ENCODE measurements at places on chromosomes 5 and 9.

GRCh38 chr5:145902421-145902820 lies 29.6 kb upstream of the GRXCR2 start:
- no peak for DNase-seq

GRCh38 chr5:158007336-158007735 lies 148.4 kb upstream of the CLINT1 start:
- no peak for DNase-seq

DNA sequence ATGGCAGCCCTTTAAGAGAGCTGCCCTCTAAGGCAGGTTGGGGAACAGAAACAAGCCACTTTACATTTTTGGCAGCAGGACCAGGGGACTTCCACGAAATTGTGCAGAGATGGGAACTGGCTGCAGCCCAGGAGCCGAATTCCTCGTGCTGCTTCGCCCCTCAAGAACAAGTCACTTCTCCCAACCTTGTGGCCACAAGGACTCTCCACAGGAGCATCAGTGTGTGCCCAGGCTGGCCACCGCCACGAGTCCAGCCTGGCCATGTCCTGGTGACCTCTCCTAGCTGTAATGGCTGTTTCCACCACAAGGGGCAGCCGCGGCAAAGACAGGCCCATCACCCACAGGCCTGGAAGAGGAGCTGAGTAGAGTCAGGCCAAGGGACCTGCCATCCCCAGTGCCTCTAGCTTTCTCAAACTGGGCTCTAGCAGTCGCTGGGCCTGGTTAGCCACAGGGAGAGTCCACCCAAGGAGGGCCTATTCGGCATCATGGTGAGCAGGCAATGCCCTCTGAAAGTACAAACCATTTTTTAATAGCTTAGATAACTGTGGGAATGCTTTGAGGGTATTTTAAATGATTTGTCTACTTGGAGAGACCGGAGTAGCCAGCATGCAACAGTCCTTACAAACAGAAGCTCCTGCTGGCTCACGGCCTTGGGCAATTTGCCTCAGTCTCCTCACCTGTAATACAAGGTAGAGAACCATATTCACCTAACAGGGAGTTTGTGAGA lies 129.0 kb downstream of the COL23A1 start:
- DNase-seq, result no peak

DNA sequence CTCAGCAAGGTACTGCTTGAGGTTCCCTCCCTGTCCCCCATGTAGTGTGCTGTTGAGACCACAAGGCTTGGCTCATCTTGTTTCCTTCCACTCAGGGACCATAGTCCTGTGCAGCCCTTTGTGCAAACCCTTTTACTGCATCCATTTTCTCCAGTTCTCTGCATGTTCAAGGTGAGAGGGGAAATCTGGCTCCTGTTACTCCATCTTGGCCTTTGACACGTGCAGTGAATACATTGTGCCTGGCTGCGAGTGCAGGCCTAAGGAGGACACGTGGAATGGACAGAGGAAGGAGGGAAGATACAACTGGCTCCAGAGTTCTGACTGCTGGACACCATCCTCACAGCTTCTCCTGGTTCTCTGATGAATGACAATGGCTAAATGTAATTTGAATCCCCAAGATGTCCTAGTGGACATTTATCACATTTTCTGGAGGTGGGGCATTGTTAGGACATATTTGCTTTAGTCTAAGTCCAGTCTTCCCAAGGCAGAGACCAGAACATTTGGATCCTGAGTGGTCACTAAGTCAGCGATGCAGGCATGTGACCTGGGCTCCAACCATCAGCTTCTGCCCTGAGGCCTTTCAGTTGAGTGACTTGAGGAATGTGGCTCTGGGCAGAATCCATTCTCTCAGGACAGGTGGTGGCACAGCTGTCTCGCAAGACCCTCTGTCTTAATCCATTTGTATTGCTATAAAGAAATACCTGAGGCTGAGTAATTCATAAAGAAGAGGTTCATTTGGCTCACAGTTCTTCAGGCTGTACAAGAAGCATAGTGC lies 189.0 kb upstream of the DAP start:
- no peak for DNase-seq

DNA sequence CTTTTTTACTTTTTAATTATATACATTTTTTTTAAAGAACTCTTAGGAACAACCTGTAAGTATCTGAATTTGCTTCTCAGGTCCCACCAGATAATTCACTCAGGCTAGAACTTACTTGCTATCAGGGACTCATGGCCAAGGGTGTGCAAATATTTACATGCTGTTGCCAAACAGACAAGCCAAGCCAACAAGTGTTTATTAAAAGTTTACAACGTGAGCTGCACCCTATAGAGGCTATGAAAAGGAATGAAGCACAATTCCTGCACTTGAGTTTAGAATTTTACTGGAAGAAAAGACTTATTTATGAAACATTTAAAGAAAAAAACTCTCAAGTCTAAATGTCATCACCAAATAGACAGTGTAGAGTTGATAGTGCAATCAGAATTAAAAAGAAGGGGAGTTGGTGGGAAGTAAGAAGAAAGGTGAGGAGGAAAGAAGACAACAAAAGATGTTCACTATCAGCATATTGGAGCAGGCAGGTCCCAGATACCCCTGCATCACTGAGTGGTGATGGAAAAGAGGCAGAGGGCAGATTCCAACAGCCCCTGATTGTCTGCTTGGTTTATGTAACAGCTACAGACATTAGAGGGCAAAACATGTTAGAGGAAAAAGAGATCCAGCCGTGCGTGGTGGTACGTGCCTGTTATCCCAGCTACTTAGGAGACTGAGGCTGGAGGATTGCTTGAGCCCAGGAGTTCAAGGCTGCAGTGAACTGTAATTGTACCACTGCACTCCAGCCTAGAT lies 32.8 kb downstream of the SH3RF2 start:
- no peak for DNase-seq

DNA sequence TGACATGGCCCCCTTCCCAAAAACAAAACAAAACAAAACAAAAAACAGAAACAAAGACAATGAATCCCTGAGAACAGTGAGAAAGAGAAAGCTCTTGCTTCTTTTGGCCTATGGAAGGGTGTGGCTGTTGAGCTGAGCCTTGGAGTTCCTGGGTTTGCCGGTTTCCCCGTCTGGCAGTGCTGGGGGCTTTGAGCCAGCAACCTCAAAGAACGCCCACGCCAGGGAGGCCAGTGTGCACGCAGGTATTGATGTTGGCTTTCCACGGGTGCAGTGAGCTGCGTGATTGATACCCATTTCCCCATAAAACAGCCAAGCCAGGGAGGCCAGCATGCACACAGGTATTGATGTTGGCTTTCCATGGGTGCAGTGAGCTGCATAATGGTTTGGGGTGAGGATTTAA lies 8.3 kb upstream of the LCN1 start:
- no peak for DNase-seq

DNA sequence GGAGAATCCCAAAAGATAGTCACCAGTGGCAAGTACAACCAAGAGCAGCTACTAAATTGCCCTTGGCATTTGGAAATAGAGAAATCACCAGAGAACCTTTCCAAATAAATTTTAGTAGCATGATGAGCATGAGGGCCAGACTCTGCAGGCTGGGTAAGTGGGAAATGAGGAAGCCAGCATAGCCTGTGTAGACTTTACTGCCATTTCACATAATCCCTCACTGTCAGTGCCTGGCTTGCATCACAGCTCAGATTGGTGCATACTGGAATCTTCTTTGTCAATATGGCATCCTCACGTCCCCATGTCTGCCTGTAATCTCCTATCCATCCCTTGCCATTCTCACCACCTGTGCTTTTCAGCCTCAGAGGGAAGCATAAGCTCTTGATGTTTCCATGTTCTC lies 14.5 kb downstream of the GRAMD2B start:
- DNase-seq, result no peak

GRCh38 chr5:130324953-130325671 lies 420.8 kb downstream of the CHSY3 start:
- DNase-seq, result no peak

DNA sequence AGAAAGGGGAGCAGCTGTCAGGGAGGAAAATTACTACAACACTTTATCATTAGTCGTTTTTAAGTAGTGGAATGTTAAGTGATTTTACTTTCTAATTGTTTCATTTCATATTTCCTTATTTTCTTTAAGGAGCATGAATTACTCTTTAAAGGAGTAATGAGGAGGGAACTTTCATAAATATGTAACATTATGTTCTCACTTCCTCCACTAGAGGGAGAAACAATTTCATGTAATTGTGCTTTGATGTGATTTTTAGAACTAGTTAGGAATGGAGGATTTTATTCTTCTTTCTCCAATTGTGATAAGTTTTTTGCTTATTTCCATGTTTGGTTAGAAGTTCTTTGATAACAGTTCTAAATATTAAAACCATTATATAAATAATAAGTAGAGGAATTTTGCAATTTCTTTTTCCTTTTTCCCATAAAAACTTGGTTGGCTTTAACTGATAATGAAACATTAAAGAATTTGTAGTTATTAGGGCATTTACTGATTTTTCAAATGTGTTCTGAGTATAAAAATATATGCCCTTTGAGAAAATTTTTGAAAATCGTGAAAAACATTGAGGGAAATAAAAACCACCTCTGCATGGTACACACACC lies 25.6 kb downstream of the CEP78 start:
- no peak for DNase-seq

DNA sequence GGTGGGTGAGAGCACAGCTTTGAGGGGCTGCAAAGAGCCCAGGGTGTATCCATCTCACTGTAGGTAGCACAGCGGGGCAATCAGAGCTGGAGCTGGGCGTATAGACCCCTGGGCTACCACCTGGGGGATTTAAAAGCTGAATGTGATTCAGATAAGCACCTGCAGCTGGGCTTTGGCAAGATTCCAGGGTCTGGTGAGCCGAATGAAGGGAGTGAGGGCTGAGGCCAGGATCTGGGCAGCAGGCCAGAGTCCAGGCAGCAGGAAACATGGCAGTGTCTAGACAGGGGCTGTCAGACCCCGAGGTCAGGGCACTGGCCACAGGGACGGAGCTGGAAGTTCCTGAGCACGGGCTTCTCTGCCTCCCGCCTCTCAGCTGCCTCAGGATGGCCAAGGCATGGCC lies 8.7 kb downstream of the ASS1 start:
- no peak for DNase-seq

- DNase-seq, result no peak
These were observed 77.4 kb downstream of the MEGF10 start for GRCh38 chr5:127367946-127368465.

DNA sequence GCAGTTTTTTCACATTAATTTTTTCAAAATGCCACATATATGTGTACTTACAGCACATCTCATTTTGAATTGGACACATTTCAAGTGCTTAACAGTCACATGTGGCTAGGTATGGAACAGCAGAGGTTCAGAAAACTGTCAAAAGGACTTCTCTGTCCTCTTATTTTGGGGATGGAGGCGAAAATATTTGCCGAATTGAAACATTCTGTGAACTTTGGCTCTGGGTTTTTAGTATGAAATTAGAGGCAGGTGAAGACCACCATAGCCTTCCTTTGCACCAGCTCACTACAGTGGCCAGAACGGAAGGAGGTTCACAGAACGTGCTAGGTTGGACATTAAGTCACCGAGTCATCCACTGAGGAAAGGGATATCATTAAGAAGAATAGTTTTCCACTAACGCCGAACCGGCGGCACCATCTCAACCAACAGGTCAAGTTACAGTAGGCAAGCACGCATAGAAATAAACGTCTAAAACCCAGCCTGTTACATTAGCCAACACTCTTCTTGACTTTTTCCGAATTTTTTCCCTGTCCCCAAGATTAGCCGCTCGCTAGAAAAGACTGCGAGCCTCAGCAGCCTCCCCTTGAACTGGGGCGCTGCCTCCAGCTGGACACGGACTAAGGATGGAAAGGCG lies 1.8 kb upstream of the TLE4 start:
- DNase-seq, result no peak

DNA sequence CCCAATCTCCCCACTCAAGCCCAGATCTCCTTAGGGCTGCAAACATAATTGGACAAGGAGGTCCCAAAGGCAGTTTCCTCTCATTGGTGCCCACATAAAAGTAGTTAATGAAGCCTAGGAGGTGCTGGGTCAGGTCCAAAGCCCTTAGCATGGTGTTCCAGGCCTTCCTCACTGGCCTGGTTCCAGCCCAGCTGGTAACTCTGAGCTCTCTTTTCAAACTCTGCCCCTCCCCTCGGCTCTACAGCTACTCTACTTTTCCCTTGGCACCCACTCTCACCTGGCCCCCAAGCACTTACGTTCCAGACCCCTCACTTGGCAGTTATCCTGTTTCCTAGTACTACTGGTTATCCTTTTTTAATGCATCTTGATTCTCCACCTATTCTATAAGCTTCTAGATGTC lies 9.9 kb downstream of the SEPTIN8 start:
- no peak for DNase-seq

- DNase-seq, result no peak
These were observed 139.3 kb downstream of the AOPEP start for GRCh38 chr9:94865582-94866452.

DNA sequence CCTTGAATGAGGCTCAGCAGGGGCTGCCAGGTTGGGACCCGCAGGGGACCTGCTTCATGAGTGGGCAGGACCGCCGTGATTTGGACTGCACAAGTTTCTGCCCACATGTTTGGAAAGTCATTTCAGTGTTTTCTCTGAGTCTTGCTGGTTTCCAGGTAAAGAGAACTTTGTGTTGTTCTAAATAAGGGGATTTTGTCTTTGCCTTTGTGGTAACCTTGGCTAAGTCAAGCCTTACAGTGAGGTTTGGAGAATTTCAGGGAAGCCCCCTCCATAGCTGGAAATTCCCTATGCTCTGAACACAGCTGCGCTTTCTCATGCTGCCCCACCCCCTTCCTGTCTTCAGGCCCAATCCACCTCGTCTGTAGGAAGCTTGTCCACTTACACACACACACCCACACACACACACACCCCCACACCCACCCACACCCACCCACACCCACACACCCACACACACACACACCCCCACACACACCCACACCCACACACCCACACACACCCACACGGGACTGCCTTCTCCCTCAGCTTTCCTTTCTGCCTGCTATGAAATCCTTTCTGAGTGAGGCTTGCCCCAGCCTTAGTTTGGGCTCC lies 270.1 kb downstream of the HSPA4 start:
- DNase-seq, result no peak

DNA sequence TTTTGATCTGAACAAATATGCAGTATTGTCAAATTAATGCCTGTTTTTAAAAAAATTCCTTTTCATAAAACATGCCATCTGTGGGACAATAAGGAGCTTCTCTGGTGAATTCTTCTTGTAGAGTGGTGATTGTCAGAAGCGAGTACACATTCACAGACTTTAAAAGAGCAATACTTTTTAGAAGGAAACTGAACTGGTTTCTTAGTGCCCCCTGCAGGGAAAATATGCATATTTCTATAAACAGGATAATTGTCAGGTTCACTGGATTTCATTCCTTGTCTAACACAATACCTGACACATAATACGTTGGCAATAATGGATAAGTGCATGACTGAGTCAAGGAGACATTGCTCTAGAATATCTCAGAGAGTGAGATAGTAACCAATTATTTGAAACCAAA lies 133.7 kb downstream of the KIF4B start:
- no peak for DNase-seq

DNA sequence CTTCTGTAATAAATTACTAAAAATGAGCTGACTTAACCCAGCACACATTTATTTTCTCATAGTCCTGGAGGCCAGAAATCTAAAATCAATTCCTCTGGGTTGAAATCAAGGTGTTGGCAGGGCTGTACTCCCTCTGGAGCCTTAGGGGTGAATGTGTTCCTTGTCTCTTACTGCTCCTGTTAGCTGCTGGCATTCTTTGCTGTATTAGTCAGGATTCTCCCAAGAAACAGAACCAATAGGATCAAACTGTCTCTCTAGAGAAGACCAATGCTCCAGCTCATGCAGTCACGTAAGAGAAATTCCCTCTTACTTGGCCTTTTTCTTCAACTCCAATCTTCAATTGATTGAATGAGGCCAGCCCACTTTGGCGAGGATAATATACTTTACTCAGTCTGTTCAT lies 15.3 kb upstream of the CD180 start:
- no peak for DNase-seq

GRCh38 chr5:16855485-16855884 lies 80.6 kb downstream of the MYO10 start:
- DNase-seq, result no peak

GRCh38 chr5:69498384-69498783 lies 5.8 kb downstream of the OCLN start:
- no peak for DNase-seq
